Ovary (tissue), 10 donors: ENCODE measurements at places on chromosomes 16 and 17.

- H3K27me3 ChIP-seq, result no peaks in the 10 kb centered on the region
- H3K4me3 ChIP-seq, result no peak overlapping the region
- no peaks in the 10 kb centered on the region for H3K36me3 ChIP-seq
- H3K4me1 ChIP-seq, result no peaks in the 10 kb centered on the region
- no peak overlapping the region for H3K27ac ChIP-seq
- DNase-seq, result no peak
Measured at GRCh38 chr17:72852277-72852938, 240.1 kb downstream of the SLC39A11 start.

- no peaks in the 10 kb centered on the region for H3K36me3 ChIP-seq
- peaks cover 3% of the 10 kb centered on the region for H3K4me1 ChIP-seq
- no peak for DNase-seq
- no peaks in the 10 kb centered on the region for H3K27me3 ChIP-seq
- no peak overlapping the region for H3K4me3 ChIP-seq
- no peak overlapping the region for H3K27ac ChIP-seq
Measured at GRCh38 chr17:41891135-41892020, 26.2 kb upstream of the KLHL11 start.

GRCh38 chr17:65173976-65174683 lies 37.0 kb downstream of the RGS9 start:
- DNase-seq, result no peak
- no peaks in the 10 kb centered on the region for H3K4me1 ChIP-seq
- H3K27ac ChIP-seq, result no peak overlapping the region
- H3K4me3 ChIP-seq, result no peak overlapping the region
- H3K27me3 ChIP-seq, result no peaks in the 10 kb centered on the region

DNA sequence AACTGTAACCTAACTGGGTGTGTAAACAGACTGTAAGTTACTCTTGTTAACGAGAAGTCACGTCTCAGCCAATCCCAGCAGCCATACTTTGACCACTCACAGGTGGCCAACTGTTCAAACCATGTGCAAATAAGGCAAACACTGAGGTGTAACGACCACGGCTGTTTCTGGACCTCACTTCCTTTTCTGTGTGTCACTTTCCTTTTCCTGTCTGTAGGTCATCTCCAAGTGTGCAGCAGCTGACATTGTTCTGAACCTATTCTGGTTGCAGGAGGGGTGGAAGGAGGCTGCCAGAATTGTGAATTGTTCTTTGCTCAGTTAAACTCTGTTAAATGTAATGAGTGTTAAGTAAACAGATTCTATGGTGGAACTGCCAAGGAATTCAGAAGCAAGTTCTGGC lies 627.4 kb downstream of the KCNJ2 start:
- no peak overlapping the region for H3K27ac ChIP-seq
- no peaks in the 10 kb centered on the region for H3K36me3 ChIP-seq
- no peak overlapping the region for H3K4me3 ChIP-seq
- DNase-seq, result no peak
- no peaks in the 10 kb centered on the region for H3K27me3 ChIP-seq
- H3K4me1 ChIP-seq, result no peaks in the 10 kb centered on the region

GRCh38 chr16:58586340-58587030 lies 43.1 kb downstream of the CNOT1 start:
- no peaks in the 10 kb centered on the region for H3K4me1 ChIP-seq
- no peaks in the 10 kb centered on the region for H3K27me3 ChIP-seq
- DNase-seq, result no peak
- no peak overlapping the region for H3K27ac ChIP-seq
- no peaks in the 10 kb centered on the region for H3K36me3 ChIP-seq

- no peaks in the 10 kb centered on the region for H3K27me3 ChIP-seq
- H3K4me1 ChIP-seq, result peaks cover 1% of the 10 kb centered on the region
- no peak overlapping the region for H3K27ac ChIP-seq
Measured at GRCh38 chr17:65930140-65930730, 261.7 kb downstream of the CEP112 start.

GRCh38 chr17:54967621-54968261 lies 713 bp downstream of the COX11 start:
- peak overlapping the region; percentile 63 for H3K27ac ChIP-seq
- H3K4me3 ChIP-seq, result peak overlapping the region; percentile 76
- no peaks in the 10 kb centered on the region for H3K27me3 ChIP-seq
- DNase-seq, result no peak

DNA sequence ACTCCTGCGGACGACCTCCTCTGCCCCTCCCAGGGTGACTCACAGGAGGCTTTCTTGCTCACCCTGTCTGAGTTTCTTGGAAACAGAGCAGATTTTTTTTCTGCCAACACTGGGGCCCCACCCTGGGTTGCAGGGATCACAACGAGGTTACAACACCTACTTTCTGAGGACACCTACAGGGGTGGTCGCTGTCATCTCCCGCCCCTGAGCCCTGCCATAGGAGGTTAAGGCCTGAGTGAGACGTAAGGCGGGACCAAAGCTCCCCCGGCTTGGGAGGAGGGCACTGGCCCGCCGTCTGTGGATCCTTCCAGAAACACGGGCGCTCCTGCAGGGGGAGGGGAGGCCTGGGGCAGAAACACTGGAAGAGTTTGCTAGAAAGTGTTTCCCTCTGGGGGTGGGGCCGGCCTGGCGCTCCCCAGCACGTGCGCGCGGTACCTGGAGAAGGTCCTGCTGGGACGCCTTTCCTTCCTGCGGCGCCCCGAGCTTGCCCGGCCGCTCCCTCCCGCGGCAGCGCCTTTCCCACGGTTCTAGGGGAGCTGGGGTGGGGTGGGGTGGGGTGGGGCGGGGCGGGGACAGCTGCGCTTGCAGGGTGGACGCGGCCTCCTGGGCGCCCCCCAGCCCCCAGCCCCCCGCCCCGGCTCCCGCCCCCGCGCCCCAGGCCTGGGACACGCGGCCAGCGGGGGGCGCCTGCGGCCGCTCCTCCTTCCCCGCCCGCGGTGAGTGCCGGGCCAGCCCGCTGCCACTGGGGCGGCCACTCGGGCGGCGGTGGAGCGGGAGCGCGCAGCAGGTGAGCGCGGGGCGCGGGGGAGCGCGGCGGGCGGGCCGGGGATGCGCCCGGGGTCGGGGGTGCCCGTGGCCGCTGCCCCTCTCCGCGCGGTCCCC lies 20.7 kb upstream of the ADCY7 start:
- no peaks in the 10 kb centered on the region for H3K36me3 ChIP-seq
- H3K27ac ChIP-seq, result peak overlapping the region; percentile 65
- peak; percentile 69 for DNase-seq
- H3K4me1 ChIP-seq, result peaks cover 14% of the 10 kb centered on the region
- H3K4me3 ChIP-seq, result peak overlapping the region; percentile 43

GRCh38 chr17:78573955-78574354 lies 3.2 kb downstream of the DNAH17 start:
- no peaks in the 10 kb centered on the region for H3K36me3 ChIP-seq
- no peaks in the 10 kb centered on the region for H3K27me3 ChIP-seq
